ENCODE measurements at places on chromosomes 4 and X.

GRCh38 chr4:170675568-170676262 is 586.0 kb upstream of the AADAT start:
- DNase-seq: no peak

GRCh38 chr4:3036131-3036952 is 38.0 kb downstream of the HTT-AS start:
- no peak for DNase-seq

DNA sequence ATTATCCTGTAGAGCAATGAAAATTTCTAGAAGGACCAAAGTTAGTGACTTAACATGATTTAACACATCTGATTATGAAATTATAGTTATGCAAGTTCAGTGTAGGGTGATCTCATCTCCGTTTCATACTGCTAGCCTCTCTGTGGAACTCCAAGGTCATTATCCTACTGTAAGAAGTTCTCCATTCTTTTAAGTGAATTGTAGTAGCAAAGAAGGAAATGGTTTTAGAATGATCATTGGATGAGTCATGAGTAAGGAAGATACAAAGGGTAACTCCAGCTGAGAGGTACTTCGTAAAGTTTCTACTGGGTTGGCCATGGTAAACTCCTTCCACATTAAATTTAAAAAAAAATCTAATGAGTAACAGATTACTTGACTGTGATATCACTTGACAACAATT is 215.0 kb upstream of the GIMD1 start:
- DNase-seq: no peak

DNA sequence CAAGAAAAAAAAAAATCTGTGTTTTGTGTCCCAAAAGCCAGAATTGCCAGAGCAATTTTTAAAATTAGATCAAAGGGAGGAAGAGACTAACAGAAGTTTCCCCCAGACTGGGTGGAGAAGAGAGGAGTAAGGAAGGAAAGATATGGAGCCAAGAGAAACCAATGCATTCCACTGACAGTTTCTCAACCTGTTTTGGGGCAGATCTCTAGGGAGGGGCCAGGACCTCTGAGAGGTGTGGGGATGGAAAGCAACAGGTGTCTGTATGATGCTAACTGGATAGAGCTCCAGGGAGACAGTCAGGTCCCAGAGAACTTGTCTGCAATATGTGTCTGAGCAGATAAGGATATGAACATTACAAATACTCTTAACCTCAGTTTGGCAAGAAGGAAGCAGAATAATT is 22.7 kb upstream of the GAB1 start:
- no peak for DNase-seq

DNA sequence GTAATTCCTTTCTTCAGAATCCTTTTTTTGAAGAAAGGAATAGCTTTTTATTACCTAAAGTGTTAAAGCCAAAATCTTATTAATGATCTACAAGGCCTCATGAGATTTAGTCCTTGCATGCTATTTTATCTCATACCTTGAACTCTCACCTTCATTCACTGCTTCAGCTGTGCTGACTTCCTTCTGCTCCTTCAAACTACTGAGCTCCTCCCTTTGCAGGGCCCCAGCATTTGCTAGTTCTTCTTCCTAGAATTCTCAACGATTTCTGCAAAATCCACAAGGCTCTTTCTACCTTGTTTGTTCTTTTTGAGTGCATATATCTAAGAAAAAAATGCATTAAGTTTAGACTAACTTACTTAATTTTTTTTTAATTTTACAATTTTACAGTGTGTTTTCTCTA is 619.5 kb downstream of the EPHA5 start:
- DNase-seq: no peak

DNA sequence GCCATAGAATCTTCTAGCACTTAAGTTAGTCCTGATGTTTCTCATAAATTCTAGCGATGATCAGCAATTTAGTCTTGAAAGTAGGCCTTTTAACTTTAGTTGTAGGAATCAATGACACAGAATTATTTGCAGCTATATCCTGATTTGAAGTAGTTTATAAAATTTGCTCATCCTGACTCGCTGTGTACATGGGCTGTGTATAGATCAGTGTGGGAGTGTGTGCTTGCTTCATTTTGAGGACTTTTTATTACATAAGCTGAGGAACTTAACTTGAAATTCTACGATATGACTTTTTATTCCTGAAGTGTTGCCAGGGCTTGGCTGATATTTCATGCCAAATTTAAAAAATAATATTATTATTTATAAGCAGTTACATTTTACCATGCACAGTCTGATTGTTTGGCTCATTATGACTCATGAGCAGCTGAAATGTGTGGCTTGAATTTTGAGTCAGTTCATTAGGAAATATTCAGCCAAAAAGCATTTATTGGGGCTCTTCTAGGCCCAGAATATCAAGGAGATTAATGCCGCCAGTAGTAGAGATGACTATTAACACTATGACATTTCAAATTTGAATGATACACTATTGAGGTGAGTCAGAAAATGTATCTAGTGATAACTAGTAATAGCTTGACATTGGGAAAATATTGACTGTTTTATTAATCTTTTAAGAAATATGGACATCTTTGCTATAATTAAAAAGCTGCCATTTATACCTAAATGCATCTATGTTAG is 128.9 kb upstream of the LIMCH1 start:
- no peak for DNase-seq

GRCh38 chr4:95494186-95494585 is 54.6 kb downstream of the UNC5C start:
- DNase-seq: no peak

DNA sequence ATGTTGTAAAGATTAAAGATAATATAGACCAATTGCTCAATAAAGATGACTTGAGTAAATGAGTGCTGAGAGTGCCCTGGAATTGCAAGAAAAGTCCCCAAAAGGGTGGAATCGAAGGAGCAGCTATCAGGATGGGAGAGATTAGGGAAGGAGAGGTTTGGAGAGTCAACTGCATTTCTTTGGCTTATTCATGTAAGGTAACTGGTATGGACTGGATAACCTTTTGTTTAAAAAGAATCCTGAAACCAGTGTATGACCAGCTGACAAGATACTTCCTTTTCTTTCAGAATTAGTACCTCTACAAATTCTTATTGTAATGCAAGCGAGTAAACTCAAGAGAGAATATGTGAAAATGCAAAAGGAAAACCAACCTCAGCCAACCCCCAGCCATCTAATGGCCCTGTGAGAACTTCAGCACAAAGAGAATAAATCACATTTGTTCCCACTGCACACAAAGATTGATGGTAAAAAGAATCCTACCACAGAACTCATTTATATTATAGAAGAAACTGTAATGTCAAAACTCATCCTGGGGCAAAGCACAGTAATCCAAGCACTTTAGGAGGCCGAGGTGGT is 24.5 kb upstream of the SPP1 start:
- DNase-seq: no peak

GRCh38 chr4:6710282-6710681 is 617 bp upstream of the MRFAP1L1 start:
- no peak for DNase-seq

GRCh38 chrX:134186362-134187121 is 50.4 kb upstream of the CCDC160 start:
- DNase-seq: peak; percentile 38

DNA sequence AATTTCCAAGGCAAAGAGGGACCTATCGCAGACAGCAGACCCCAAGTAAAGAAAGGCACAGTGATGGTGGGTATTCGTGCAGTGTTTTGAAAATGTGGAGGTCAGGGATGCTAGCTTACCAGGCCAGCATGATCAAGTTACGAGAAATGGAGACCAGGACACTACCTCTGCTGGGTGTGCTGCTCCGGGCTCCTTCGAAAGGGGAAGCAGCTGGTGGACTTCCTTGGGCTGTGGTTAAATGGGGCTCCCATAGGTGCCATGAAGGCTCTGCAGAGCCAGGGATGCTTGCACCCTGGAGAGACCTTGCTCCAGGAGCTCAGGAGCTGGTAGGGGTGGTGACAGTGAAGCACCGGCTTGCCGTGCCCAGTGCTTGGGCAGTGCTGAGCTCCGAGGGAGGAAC is 68.8 kb downstream of the TBL1X start:
- DNase-seq: no peak

- DNase-seq: peak; percentile 11
Observed at GRCh38 chrX:262381-262909, 18.7 kb upstream of the PLCXD1 start.

- no peak for DNase-seq
Observed at GRCh38 chr4:25131381-25131780, 28.9 kb downstream of the SEPSECS start.

DNA sequence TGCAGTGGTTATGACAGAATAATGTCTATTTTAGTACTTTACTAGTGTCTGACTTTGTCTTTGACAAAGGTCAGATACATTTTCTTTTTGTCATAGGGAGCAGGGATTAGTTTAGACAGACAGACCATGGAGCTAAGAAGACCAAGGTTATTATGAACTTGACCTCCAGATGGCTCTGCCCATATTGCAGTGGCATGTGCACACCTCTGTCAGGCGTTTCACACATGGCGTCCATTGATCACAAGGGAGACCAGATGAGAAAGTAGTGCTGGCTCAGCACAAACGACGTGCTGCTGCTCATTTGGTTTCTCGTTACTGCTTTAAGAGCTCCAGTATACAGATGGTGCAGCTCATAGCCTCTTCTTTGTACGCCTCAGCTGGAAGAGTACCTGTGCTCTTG is 56.3 kb upstream of the HPSE start:
- DNase-seq: no peak

- DNase-seq: no peak
Observed at GRCh38 chr4:7068279-7068842, 497 bp upstream of the GRPEL1 start.

- DNase-seq: peak; percentile 1
Observed at GRCh38 chr4:6502147-6502546, 29.7 kb upstream of the PPP2R2C start.

- DNase-seq: no peak
Observed at GRCh38 chr4:16129336-16129735, 45.5 kb upstream of the PROM1 start.
